Stimulated activated CD8-positive, alpha-beta memory T cell treated with anti-CD3 and anti-CD28 coated beads, Interleukin-7, amount 100 ng/mL, for 1 hour (primary cell): ENCODE measurements at places on chromosomes 4 and X.

DNA sequence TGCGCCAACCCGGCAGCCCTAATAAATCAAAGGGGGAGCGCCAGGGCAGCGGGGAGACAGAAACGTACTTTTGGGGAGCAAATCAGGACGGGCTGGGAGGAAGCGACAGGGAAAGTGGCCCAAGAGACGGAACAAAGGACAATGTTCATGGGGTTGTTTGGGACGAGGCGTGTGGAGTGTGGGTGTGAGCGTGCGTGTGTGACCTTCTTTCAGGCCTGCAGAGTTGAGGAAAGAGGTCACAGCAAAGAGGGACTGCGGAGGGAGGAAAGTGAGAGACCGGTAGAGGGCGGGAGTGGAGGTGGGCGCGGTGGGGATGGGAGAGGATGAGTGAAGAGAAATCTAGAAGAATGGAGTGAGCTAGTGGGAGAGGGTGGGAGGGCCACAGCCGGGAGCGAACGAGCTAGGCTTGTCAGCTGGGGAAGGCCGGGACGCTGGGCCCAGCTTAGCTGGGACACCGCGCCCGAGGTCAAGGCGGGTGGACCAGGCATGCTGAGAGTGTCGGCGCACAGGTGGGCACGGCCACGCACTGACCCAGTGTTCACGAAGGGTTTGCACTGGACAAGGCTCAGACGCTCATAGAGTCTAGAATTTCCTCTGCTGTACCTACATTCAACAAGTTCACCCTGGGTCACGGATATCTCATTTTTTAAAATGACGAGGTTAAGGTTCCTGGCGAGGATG is 14.7 kb upstream of the PITX2 start:
- DNase-seq = no peak

DNA sequence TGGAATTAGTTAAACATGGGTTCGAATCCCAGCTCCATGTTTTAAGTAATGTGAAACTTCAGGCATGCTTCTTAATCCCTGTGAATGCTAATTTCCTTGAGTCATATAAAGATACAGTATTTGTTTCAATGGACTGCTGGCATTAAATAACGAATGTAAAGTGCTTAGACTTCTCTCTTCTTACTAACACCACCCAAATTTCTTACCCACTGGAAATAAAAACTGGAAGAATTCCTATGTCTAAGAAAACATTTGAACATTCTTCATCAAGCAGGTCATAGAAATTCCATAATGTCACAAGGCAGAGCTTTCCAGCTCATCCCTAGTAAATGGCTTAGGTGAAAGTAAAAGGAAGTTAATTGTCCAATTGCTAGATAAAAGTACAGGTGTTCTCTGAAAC is 172.5 kb downstream of the ANK2 start:
- DNase-seq = no peak

DNA sequence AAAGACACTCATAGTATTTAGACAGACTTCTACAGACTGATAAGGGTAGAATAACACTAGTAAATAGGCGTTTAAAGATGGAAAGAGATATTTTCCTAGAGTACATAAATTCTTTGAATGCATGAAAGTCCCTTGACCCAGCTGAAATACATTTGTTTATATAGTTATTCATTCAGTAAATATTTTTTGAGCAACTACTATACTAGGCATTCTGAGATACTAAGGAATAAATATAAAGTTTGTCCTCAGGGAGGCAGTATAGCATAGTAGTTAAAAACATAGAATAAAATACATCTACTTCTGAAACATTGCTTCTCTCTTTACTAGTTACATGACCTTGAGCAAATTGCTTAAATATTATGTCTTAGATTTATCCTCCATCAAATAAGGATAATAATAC is 27.4 kb downstream of the HMGN5 start:
- DNase-seq = no peak

DNA sequence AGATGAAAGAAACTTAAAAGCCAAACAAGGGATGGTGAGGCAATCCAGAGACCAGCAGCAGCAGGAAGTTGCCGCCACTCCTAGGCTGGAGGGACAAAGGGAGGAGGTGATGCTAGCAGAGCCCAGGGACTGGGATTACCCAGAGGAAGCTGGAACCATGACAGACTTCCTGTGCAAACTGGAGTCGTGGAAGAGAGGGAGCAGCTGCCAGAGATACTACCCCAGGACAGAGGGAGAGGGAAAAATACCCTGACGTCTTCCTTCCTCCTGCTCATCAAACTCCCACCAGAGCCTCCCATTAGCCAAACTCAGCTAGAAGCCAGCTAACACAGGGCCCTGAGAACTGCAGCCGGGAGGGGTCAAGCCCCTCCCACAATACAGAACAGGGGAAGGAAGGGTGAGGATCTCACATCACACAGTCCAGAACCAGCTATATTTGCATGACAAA is 101.2 kb upstream of the KLF3 start:
- no peak for DNase-seq

DNA sequence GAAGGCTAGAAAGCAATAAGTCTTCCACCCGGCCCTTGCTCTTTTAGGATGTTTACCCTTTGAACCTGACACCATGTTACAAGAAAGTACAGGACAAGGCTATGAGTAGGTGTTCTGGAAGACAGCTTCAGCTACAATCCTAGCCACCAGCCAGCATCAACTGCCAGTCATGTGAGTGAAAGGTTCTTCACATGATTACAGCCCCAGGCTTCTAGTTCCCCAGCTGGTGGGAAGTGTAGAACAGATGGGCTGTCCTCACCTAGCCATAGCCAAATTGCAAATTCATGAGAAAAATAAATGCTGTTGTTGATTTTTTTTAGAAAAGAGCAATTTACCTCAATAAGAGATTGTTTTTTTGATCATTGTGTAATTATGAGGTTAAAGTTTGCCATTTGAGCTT is 60.8 kb downstream of the GRXCR1 start:
- no peak for DNase-seq

- DNase-seq = no peak
These were observed 24.5 kb downstream of the WDR17 start for GRCh38 chr4:176090115-176090514.

DNA sequence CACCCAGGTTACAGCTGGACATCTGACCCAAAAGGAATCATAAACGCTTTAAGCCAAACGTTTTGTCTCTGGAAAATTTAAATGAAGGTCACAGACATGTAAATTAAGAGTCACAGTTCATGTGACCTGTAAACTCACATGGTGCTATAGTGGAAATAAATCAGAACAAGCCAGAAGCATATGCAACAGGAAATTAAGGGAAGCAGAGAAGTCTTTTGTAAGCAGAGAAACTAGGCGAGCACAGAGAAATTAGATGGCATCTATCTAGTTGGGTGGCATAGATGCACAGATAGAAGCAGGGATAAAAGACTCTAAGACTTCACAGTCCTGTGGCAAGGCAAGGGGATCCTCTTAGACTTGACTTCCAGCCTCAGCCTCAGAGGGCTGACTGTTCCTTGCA is 264.8 kb downstream of the GASK1B start:
- no peak for DNase-seq

DNA sequence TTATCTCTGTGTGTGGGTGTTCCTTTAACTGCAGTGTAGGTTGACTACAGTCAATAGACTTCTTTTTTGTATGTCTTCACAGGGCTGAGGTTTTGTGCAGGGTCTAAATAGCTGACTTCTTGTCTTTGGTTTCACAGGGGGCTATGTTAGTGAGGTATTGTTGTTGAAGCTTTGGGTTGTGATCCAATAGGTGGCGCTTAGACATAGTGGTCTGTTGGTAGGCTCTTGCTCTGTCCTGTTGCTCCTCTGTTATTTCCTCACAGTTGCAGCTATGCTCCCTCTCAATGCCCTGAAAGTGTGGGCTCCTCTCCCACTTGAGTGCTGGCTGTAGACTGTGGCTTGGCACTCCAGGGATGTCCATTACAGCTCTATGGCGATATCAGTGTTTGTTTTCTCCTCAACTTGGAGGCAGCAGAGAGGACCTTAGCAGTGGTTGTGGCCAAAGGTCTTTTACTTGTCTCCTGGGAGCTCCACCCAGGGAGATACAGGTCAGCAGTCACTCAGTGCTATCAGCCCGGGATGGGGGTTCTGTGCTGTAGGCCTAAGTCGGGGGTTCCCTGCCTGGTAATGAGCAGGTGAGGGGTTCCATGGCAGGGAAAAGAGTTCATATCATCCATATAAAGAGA is 14.0 kb downstream of the POF1B start:
- no peak for DNase-seq

GRCh38 chr4:96260064-96260682 is 420.3 kb downstream of the PDHA2 start:
- DNase-seq = no peak

- DNase-seq = no peak
These were observed 1712.4 kb upstream of the TENM3 start for GRCh38 chr4:180530787-180531186.

GRCh38 chrX:74434336-74434735 is 13.0 kb downstream of the SLC16A2 start:
- DNase-seq = no peak

DNA sequence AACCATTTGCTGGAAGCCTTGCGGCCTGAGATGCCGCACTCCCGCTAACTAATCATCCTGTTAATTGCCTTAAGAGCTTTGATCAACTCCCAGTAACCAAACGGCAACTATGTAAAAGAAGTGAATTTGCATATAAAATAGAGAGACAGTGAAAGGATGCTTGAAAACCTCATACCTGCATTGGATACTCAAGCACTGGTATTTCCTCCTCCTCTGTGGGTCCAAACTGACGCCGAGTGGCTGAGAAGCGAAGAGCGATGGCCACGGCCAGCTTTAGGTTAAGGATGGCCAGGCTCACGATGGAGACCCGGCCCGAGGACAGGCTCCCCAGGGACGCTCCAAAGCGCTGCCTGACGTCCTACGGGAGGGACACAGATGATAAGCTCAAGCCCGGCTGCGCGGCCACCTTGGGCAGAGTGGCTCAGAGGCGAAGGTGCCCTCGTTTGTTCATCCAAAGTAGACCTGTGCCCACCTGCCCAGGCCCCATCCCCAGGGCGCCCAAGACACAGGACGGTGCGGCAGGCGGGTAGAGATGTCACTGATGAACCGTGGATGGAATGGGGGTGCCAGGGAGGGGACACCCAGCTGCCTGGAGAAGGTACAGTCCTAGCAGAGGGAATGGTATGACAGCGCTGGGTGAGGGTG is 43.6 kb downstream of the ACOX3 start:
- no peak for DNase-seq

- DNase-seq = no peak
These were observed 46.2 kb upstream of the TRPC3 start for GRCh38 chr4:121998024-121998423.

DNA sequence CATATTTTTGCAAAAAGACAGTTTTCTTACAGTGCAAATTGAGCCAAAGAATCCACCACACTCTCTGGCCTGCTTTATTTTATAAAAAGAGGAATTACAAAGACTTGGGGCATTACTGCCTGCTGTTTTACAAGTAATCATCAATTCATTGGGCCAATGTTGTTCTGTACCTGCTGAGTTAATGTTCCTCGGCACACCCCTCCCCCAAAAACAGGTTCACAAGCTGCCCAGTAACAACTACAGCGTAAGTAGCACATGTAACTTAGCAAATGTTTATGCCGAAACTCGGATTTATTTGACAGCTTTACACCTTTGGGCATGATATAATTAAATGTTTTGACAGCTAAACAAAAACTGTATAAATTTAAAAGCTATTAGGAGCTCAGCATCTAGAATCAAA is 214.6 kb upstream of the MAB21L2 start:
- DNase-seq = no peak

DNA sequence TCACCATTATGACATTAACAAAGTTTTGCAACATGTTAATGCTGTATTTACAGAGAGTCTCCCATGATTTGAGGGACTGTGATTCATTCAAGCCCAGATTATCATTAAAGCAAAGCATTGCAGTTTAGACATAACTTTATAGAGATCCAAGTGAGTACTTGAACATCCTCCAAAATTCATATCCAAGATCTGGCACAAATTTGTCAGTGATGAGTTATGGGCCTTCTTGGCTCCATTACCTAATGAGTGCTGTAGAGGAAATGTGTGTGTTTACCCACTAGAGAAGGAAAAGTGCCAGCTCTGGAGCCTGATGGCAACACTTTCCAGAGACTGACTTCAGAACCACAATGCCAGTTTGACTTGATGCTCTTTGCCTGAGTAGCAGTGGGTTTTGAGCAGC is 432.3 kb downstream of the GALNTL6 start:
- DNase-seq = no peak

DNA sequence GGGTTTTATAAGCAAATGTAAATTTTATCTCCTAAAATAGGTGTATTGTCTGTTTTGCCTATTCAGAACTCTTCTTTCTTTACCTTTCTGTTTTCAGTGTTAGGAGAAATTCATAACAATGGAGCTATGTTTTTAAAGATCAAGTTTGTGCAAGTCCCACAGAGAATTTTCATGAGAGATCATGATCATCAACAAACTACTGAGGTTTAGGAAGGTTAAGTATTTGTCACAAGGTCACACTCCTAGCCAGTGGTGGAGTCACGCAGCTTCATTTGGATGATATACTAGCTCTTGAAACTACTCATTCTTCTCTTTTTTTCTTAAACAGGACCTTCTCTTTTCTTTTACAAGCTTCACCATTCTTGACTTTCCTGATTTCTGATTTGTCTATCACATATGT is 892.6 kb upstream of the FRG1 start:
- no peak for DNase-seq

- DNase-seq = no peak
These were observed 274.0 kb downstream of the CHIC1 start for GRCh38 chrX:73836956-73837477.

GRCh38 chr4:136935305-136935704 is 597.0 kb downstream of the PCDH18 start:
- no peak for DNase-seq

DNA sequence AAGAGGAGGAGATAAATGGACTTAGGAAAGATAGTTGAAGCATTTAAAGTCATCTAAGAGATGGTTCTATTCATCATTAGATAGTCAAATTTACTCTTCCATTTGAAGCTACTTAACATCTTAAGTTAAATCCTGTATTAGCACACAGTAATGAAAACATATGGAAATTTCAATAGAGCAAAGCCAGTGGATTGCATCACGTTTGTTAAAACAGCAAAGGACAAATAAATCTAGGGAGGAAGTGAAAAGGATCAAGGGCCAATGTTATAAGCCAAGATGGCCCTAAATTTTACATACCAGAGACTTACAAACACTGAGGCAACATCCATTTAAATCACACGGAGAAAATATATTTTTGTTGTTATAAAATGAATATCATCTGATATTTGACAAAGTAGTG is 602.8 kb downstream of the INPP4B start:
- no peak for DNase-seq

DNA sequence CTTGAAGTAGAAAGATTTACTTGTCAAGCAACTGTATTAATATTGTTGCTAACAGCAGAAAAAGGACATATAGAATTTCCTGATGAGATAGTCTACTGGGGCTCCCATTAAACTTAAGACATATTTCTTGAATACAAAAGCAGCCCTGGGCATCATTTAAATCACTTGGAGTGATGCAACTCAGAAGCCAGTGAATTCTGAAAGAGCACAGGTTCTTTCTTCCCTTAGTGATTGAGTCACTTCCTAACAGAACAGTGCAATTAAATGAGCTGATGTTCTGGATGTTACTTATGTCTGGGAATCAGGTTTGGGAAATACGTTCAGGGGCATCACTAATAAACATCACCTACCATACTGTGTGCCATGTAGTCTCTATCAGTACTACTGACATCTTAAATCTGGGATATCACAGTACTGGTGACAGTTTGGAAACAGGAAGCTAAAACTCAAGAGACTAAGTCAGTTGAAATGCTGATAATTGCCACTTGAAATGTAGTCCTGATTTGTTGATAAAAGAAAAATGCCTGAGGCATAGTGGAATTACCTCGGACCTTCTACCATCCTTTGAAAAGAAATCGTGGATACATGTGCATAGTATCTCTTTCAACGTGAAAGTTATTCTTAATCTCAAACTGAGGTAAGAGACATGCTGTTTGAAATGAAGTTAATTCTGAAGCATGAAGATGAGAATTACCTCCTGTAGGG is 249.2 kb upstream of the GPRIN3 start:
- no peak for DNase-seq
